ENCODE measurements at places on chromosomes 4 and X.

GRCh38 chrX:140439476-140439875, 65.4 kb downstream of the SOX3 start:
- no peak for DNase-seq

DNA sequence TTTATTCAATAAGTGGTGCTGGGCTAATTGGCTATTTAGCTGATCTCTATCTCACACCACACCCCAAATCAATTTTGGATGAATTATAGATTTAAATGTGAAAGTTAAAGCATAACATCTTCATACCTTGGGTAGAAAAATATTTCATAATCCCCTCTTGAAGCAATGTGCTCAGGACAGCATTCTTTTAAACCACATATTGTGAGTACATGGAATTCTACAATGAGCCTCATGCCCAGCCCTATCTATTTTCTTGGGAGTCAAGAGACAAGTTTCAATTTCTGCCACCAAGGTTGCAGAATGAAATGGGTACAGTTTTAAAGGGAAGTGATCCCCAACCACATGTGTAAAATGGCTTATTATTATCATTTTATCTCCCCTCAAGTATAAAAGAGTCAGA, 30.6 kb upstream of the GPRIN3 start:
- DNase-seq: no peak

DNA sequence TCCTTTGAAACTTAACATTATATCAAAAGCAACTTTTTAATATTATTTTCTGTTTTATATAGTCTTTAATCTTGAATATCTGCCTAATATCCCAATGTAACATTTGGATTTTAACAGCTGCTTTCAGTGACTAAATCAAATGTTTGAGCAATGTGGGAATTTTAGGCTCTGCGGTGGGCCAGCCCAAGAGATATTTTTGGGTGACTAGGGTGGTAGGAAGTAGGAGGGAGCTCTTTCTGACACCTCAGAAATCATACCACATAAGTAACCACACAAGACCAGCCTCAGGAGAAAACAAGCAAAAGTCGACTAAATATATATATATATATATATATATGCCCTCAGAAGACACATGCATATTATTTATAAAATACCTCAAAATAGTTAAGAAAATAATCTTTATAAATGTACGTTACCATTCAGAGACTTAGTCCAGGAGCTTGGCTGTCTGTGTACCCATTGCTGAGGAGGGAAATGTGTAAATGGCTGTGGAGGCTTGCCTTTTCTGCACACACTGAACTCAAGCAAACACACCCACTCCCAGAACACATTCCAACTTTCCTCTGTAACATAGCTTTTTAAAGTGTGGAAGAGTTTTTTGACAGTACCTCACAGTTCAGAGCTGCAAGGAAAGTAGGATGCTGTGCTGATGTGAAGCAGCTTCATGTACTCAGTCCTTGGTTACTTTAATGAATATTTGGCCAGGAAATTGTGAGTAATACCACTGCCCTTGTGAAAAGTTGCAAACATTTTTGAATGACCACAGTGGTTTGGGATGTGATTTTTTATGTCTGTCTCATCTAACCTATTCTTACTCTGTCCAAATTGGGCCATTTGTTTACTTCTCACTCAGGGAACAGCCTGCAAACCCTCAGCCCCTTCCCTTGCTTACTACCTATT, at the start of gene RTL3:
Gene RTL3, minus strand, starts transcription at position 484 of the 900 bp plus-strand sequence. CDS start 908 bp downstream, outside the sequence.
- DNase-seq: peak; percentile 82

GRCh38 chrX:13102636-13103035, 58.2 kb upstream of the FAM9C start:
- DNase-seq: no peak

DNA sequence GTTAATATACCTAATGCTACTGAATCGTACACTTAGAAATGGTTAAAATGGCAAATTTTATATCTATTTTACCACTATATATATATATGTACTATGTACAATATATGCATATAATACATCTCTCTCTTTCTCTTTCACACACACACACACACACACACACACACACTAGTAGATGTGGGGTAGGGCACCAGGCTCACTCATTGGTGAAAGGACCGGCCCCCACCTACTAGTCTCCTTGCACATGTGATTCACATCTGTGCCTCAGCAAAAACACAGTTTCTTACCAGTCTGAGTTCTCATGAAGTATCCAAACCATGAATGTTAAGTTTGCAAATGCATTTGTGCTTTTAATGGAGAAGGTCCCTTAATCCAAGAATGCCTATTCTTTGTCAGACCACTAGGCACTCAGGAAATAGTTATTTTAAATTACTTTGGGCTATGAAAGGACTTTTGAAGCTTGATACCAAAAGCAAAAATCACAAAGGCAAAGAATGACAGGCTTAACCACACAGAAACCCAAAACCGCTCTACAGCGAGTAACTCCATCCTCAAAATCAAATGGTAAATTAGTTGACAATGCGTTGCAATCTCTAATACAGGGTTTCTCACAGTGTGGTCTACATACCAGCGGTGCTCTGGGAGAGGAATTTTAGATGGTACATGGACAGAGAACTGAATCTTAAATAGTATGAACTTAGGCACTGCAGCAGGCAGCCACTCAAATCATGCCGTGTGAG, 5.8 kb downstream of the TSC22D3 start:
- DNase-seq: no peak

Data from cardiac muscle cell (in vitro differentiated cells and primary cell).